B cell (primary cell): ENCODE measurements at places on chromosomes 2 and 18.
A peak's percentile ranks its signal among the peaks of the same experiment; 100 is the strongest.

DNA sequence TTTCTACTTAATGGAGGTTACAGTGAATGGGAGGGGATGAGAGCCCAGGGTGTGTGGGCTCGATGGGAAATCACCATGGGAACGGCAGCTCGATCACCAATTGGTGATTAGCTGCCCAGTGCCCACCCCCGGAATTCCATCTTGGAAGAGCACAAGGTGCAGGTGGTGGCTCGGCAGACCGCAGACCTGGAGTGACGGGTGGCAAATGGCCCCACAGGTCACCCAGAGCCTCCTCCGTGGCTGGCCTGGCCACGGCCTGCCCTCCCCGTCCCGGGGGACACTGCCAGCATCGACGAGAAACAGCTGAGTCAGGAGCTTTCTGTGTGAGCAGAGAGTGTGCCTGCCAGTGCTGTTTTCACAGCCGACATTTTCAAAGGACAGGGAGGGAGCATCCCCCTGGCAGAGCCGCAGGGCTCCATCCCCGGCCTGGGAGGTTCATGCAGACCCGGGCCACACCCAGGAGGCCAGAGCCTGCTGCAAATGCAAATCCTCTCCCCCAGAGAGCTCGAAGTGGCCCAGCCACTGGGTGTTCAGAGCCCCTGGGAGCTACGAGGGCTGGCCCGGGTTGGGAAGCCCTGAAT is 176.4 kb upstream of the MYT1L start:
- no peak for DNase-seq

GRCh38 chr18:34957864-34958259 is 83.4 kb upstream of the MAPRE2 start:
- DNase-seq, result no peak

DNA sequence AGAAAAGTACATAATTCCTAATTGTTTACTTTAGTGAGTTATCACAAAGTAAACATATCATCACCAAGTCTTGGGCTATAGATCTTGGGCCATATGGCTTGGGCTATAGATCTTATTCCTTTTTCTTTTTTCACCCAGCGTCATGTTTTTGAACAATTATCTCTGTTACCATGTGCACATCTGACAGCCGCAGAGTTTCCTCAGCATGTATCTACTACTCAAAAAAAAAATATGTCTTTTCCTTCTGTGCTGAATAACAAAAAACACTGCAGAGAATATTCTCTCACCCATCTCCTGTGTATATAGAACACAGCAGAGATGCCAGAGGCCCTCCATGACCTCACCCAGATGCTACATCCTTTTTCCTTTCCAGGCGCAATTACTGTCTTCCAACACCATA is 76.2 kb upstream of the MYO3B start:
- no peak for DNase-seq

DNA sequence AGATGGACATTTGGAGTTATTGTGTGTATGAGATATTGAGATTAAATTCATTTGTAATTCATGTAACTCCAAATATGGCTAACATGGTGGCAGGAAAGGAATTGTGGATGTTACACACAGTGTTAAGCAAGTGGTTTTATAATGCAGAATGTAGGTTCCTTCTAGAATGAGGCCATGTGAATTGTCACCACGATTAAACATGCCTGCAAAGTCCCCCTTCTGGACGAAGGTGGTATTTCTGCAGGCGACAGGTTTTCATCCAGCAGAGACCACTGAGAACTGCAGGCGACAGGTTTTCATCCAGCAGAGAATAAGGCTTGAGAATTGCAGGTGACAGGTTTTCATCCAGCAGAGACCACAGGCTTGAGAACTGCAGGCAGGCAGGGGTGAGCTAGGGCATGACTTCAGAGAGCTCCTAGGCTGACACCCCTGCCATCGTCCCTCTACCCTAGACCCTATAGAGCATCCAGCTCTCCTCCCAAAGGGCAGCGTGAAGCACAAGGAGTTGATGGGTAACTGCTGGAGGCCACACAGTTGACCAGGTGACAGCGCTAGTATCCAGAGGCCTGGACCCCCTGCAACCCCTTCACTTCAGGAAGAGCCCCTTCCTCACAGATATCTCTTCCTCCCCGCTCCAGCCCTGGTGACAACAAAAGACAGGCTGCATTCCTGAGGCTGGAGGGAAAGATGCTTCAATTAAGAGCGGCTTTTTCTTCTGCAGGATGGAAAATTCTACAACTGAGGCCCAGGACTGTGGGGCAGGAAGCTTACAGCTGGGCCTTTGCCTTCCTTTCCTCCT is 175.8 kb downstream of the LOXHD1 start:
- peak; percentile 51 for DNase-seq

- no peak for DNase-seq
Measured at GRCh38 chr2:146246002-146246735, 1598.7 kb upstream of the ACVR2A start.

GRCh38 chr18:22214731-22215528 is 45.5 kb downstream of the GATA6 start:
- DNase-seq, result no peak

- no peak for DNase-seq
Measured at GRCh38 chr2:208066016-208066415, 40.7 kb upstream of the PLEKHM3 start.

- no peak for DNase-seq
Measured at GRCh38 chr2:173762864-173763263, 202.3 kb downstream of the SP3 start.

GRCh38 chr2:133658020-133658903 is 90.0 kb upstream of the NCKAP5 start:
- no peak for DNase-seq

DNA sequence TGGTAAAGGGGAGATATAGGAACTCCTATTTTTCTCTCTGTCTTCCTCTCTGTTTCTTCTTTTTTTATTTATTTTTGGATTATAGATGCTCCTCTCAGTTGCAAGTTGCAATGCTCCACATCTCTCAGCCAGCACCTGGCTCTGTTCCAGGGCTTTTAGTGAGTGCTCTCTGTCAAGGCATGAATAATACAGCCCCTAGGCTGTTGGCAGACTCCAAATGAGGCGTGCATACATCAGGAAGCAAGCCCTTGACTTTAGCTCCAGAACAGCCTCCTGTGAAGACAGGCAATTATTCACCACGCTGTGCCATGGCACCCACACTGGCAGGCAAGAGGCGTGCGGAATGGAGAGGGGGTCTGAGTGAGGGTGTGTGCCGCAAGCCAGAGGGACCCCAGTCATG is 228.1 kb upstream of the PXDN start:
- DNase-seq, result no peak

DNA sequence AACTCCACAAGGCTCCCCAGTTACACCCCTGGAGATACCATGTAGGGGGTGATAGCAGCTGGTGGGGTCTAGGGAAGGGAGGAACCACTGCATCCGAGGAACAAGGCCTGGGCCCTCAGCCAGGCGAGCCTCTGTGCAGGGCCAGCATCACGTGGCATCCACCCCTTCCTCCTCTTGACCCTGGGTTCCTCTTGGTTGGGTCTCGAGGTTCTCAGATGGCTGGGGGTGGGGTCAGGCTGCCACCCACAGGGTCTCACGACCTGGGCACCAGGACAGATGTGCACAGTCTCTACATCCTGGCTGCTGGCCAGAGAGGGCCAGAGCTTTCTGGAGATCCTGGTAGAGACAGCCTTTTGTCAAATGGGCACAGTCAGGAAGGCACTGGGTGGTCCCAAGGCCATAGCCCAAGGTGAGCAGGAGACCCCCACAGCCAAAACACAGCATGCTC is 10.4 kb downstream of the HS6ST1 start:
- DNase-seq, result no peak

DNA sequence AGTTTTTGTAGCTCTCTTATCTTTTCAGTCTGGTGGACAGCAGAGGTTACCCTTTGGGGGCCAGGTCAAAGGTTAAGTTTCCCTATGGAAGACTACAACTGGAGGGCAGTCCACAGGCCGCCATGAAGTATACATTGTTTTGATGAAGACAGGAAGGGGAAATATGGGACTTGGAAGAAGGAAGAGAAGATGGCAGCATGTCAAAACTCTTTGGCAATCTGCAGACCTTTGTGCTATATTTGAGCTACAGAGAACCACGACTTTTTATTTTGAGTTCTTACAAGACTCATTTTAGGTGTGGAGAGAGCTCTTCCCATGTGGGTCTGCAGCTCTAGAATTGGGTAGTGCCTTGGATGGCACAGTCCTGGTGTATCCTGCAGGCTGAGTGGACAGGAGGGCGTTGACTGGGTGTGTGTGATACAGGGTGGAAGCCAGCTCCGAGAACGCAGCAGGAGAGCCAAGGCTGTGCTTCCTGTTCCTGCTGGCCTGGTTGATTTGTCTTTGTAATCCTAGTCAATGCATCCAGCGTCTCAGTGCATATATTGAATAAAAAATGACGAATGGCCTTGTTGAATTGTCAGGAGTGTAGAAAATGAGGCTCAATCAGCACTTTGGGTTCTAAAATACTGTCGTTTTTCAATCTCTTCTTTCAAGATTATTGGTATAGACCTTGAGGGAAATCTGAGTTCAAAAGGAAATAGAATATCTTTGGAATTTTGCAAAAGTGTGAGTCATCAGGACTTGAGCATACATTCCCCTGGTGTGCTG is 11.5 kb downstream of the ITGA6 start:
- DNase-seq, result no peak

DNA sequence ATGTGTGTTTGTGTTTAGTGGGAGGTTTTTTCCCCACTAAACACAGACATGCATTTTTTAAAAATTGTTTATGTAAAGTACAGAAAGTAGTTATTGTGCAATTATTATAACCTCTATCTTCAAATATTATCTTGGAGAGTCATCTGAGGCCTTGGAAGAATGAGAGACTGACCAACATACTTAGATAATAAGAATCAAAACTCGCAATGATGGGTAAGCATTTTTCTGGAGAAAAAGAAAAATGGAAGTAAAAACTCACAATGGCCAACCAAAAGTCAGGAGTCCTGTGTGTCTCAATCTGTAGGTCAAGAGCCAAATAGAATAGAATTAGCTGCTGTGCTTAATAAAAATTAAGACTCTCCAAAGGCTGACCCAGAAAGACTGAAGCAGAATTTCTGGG is 43.0 kb downstream of the MEMO1 start:
- DNase-seq, result no peak

DNA sequence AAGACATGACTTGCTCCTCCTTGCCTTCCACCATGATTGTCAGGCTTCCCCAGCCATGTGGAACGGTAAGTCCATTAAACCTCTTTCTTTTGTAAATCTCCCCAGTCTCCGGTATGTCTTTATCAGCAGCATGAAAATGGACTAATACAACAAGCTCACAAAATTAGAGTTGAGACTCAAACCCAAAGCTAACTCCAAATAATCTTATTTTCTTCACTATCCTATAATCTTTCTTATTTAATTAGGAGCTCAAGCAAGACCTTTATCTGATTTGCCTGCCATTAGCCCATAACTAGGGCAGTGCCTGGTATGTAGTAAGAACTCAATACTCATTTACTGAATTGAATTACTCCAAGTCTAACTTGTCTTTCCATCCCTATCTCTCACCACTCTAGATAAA is 289.2 kb downstream of the SUCLG1 start:
- no peak for DNase-seq

- no peak for DNase-seq
Measured at GRCh38 chr18:66210875-66211274, 393.0 kb downstream of the CDH19 start.

- peak; percentile 25 for DNase-seq
Measured at GRCh38 chr2:102806250-102806837, 44.5 kb downstream of the TMEM182 start.
